Sigmoid colon (tissue), 7 donors: ENCODE measurements at places on chromosomes 12 and 14.
A peak's percentile ranks its signal among the peaks of the same experiment; 100 is the strongest.

DNA sequence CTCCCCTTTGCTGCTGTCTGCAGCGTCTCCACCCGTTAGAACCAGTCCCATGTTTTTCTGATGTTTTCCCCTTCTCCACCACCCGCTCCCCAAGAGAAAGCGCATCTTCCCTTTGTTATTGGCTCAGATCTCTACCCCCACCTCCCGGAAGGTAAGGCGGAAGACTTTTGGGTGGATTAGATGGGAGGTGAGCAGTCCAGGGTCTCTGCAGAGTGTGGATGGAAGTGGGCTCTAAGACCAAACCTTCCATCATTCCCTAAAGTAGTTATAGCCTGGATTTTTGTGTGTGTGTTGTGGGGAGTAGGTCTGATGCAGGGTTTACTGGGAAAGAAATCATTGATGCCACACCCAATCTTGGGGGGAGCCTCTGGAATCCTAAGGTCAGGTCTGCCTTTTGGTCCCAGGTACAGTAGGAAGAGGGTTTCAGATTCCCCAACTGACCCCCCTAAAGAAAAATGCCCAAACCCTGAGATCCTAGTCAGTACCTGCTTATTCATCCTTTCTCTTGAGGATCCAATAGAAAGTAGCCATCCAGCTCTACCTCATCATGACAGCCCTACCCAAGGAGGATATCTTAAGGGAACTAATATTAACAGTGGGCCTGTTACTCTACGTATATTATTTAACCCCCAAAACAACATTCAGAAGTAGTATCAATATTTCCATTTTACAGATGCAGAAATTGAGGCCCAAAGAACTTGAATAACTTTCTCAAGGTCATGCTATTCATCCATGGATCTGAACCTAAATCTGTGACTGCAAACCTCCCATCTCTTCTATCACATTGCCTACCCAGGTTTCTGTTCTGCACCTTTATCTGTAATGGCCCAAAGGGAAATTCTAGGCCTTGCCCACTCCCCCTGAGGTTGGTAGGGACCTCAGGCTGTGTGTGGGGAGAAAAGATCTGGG lies 1.1 kb downstream of the KIF5A start:
- no peak overlapping the region for H3K27ac ChIP-seq
- no peaks in the 10 kb centered on the region for H3K36me3 ChIP-seq
- no peak for DNase-seq
- no peaks in the 10 kb centered on the region for H3K4me1 ChIP-seq
- H3K27me3 ChIP-seq, result peaks cover 22% of the 10 kb centered on the region
- peak overlapping the region; percentile 48 for H3K4me3 ChIP-seq

GRCh38 chr14:52845081-52845480 lies 53.7 kb upstream of the GNPNAT1 start:
- peak overlapping the region; percentile 62 for H3K27ac ChIP-seq
- DNase-seq, result no peak
- H3K27me3 ChIP-seq, result no peaks in the 10 kb centered on the region
- no peaks in the 10 kb centered on the region for H3K36me3 ChIP-seq
- peaks cover 21% of the 10 kb centered on the region for H3K4me1 ChIP-seq
- no peak overlapping the region for H3K4me3 ChIP-seq

DNA sequence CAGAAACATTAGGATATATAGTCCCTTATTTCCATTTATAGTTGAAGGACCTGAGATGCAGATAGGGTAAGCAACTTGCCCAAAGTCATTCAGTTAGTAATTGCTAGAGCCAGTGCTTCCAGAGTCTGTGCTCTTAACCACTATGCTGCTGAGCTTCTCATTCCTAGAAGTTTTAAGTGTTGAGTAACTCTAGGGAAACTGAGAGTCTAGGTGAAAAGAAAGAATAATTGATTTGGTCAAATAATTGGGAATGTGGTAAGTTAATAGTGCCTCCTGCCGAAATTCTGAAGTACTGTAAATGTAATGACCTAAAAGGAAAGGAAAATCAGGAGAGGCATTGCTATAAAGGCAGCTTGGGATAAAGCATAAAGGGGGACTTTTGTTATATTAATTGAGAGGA lies 14.1 kb downstream of the PYROXD1 start:
- no peaks in the 10 kb centered on the region for H3K27me3 ChIP-seq
- no peak overlapping the region for H3K27ac ChIP-seq
- no peak for DNase-seq
- no peak overlapping the region for H3K4me3 ChIP-seq
- peaks cover 8% of the 10 kb centered on the region for H3K36me3 ChIP-seq
- H3K4me1 ChIP-seq, result no peaks in the 10 kb centered on the region

DNA sequence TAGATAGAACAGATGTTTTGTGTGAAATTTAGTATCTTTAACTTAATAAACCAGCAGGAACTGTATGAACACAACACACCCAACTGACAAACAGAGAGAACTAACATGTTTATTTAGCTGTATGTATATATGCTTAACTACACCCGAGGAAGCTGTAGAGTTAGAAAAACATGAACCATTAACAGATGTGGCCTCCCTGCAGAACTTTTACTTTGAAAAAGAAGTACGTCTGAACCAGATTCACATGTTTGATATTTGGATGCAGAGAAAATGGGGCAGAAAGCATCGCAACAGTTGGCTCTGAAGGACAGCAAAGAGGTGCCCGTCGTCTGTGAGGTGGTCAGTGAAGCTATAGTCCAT lies at the start of gene REP15:
REP15 (plus strand) TSS at position 155 of the 360 bp plus-strand sequence; CDS start at position 271, 116 bp downstream.
- no peak within 1 kb of the TSS for H3K4me3 ChIP-seq
- no peaks in the 10 kb centered on the region for H3K27me3 ChIP-seq
- no peak within 1 kb of the TSS for H3K27ac ChIP-seq
- no peaks in the 10 kb centered on the region for H3K4me1 ChIP-seq

GRCh38 chr12:63440048-63440447 lies 228.2 kb downstream of the DPY19L2 start:
- H3K4me3 ChIP-seq, result no peak overlapping the region
- no peaks in the 10 kb centered on the region for H3K36me3 ChIP-seq
- H3K27ac ChIP-seq, result no peak overlapping the region
- no peaks in the 10 kb centered on the region for H3K4me1 ChIP-seq

- no peak overlapping the region for H3K4me3 ChIP-seq
- H3K27ac ChIP-seq, result no peak overlapping the region
- peaks cover 13% of the 10 kb centered on the region for H3K4me1 ChIP-seq
- peak; percentile 46 for DNase-seq
- no peaks in the 10 kb centered on the region for H3K36me3 ChIP-seq
Observed at GRCh38 chr12:52255926-52256583, 18.4 kb upstream of the KRT86 start.

GRCh38 chr14:103097994-103098957 lies 3.8 kb downstream of the EXOC3L4 start:
- no peak for DNase-seq
- no peak overlapping the region for H3K27ac ChIP-seq
- no peak overlapping the region for H3K4me3 ChIP-seq
